ENCODE measurements at places on chromosomes 5 and 9.

- DNase-seq, result no peak
Measured at GRCh38 chr9:110125763-110126351, 82.1 kb downstream of the C9orf152 start.

- DNase-seq, result no peak
Measured at GRCh38 chr9:111983484-111983908, 86.9 kb downstream of the UGCG start.

GRCh38 chr9:10371824-10372223 is 241.0 kb downstream of the PTPRD start:
- DNase-seq, result no peak

DNA sequence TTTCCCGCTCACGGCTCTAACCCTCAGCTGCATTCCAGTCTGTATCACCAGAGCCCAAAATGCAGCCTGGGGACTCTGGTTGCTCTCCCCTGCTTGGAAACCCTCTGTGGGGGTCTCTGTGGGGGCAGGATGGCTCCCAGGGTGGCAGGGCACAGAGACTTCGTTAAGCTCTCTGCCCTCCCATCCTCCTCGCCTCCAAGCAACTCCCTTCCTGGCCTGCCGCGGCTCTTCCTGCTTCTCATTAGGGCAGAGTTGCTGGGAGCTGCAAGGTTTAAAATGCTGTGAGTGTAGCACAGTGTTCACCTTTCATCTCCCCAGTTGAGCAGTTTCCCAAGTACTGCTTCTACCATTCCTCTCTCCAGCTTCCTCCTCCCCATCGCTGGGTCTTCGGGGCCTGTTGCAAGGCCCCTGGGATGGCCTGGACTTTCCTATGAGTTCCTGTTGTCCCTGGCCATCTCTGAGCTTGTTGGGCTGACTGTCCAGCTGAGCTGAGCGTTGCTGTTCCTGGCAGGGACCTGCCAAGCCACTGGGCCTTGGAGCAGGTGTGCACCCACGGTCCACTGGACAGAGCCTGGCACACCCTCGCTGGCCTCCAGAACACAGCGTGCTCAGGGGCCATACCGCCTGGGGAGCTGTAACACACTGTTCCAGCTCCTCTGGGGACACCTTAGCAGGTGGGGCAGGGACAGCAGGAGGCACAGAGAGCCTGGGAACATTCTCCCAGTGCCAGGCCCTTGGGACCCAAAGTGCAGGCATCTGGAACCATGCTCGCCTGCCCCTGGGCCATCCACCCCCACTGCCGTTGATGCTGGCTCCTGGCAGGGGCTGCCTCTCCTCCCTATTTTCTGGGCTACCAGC is 188.4 kb downstream of the C9orf50 start:
- DNase-seq, result no peak

- no peak for DNase-seq
Measured at GRCh38 chr5:38533286-38534155, 22.9 kb downstream of the LIFR start.

DNA sequence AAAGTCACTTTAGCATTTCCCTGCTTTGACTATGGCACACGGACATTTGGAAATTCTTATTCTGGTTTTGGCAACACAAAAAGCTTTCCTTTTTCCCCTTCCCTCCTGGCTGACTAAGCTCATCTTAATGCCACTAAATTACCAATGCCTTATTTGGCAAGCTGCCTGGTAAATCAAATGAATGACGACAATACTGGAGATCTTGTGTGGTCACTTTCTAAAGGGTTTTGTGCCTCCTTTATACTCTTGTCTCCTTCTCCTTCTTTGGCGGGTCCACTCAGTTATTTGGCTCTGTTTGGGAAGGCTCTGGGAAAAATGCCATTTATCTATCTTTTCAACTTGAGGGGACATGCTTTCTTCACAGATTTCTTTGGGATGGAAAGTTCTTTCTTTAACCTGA is 34.9 kb downstream of the SH3GL2 start:
- DNase-seq, result no peak

DNA sequence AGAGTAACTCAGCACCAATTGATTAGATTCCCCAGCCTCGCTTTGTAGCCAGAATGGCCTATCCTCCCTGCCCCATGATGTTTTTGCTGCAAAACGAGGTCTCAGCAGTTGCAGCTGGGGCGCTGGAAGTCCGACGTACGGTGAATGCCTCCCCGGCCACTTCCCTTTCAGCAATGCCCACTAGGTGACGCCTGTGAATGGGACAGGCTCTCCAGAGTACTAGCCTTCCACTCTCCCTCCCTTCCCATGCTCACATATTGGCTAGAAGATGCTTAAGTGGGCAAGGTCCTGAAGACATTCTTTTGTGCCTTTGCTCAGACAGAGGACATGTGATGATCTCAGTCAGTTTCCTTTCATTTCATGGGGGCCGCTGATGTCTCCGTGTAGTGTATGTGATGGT is 50.8 kb downstream of the DMRT2 start:
- no peak for DNase-seq

DNA sequence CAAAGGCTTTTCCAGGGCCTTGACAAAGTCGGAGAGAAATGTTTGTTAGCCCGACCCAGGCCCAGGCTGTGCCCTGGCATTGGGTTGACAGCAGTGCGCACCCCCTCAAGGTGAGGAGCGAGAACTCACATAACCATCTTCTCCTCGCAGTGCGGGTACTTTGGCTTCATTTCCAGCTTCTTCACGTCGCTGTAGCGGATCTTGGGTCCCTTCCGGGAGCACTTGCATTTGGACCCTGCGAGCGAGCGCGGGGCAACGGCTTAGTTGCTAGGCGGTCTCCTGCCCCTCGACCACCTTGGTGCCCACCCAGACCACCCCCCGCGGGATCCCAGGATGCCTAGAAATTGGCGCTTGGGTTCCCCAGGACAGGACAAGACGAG is 496 bp downstream of the CXCL14 start:
- no peak for DNase-seq

- no peak for DNase-seq
Measured at GRCh38 chr5:106269252-106269843, 1401.4 kb downstream of the EFNA5 start.

GRCh38 chr5:154191467-154192261 is 1.1 kb downstream of the GALNT10 start:
- no peak for DNase-seq
